8988T (cell line): ENCODE measurements at places on chromosomes 7 and 10.

DNA sequence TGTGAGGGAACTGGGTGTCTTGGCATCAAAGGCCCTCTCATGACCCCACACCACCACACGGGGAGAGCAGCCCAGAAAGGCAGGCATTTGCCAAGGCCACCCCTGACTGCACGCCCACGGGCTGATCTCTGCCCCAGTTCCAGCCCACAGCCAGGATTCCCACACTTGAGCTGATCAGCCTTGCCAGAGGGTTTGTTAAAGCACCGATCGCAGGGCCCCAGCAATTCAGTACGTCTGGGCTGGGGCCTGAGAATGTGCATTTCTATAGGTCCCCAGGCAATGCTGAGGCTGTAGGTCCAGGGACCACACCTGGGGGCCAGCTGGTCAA is 103.9 kb downstream of the TNS3 start:
- no peak for DNase-seq

GRCh38 chr7:117092785-117093184 is 139.5 kb downstream of the ST7 start:
- no peak for DNase-seq

- DNase-seq, result peak; percentile 96
These were observed 44.2 kb upstream of the DPYSL4 start for GRCh38 chr10:132142396-132143161.

DNA sequence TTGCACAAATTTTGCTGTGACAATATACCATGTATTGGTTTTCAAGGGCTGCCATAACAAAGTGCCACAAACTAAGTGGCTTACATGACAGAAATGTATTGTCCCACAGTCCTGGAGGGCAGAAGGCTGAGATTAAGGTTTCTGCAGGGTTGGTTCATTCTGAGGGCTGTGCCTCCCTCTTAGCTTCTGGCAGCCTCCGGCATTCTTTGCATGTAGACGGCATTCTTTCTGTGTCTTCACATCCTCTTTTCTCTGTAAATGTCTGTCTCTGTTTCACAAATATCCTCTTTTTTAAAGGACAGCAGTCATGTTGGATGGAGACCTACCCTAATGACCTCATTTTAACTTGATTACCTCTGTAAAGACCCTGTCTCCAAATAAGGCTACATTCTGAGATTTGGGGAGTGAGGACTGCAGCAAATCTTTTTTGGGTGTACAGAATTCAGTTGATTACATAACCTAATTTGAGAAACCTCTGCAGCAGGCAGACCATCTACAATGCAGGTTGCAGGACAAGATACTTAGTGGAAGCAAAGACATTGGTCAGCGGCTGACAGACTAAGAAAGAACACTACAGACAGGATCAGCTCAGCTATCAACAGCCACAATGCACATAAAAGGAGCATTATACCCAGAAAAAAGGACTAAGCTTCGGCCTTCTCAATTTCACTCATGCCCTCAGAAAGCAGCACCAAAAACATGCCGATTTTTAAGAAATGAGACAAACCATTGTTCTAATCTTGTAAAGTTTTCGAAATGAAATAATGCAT is 84.6 kb upstream of the FAM3C start:
- DNase-seq, result no peak

GRCh38 chr10:66378117-66378876 is 547.5 kb upstream of the LRRTM3 start:
- no peak for DNase-seq

GRCh38 chr7:47444376-47445098 is 137.4 kb downstream of the TNS3 start:
- no peak for DNase-seq
